ENCODE measurements at places on chromosomes 2 and 18. TPM values are rescaled to one million over a fixed set of nuclear protein-coding genes. Genes with fewer than 3 reads are reported as not detected.

The UGT1A10 gene
- total RNA-seq: not detected

The ANKRD53 gene
- total RNA-seq: 1.8 TPM

The TSPYL6 gene
- not detected for total RNA-seq

The MAP3K20 gene
- 16.6 TPM for total RNA-seq

The ATP6V1B1 gene
- total RNA-seq: 0.51 TPM

The GCG gene
- total RNA-seq: not detected

The FAM237A gene
- total RNA-seq: not detected

The PRSS56 gene
- not detected for total RNA-seq

The SPEG gene
- total RNA-seq: 6.8 TPM

The POTEJ gene
- not detected for total RNA-seq

The GALNT13 gene
- total RNA-seq: 0.33 TPM

The STPG4 gene
- total RNA-seq: 0.98 TPM

The IL36G gene
- not detected for total RNA-seq

The ASXL3 gene
- total RNA-seq: 0.33 TPM

The CCDC138 gene
- 2.3 TPM for total RNA-seq

The ORMDL1 gene
- total RNA-seq: 35.7 TPM

The HTRA2 gene
- 39.9 TPM for total RNA-seq

The SESTD1 gene
- total RNA-seq: 8.8 TPM

The HOXD13 gene
- total RNA-seq: not detected

The UGT1A8 gene
- not detected for total RNA-seq

The SCN7A gene
- total RNA-seq: 0.51 TPM

The HOXD12 gene
- total RNA-seq: not detected

The DES gene
- 30.6 TPM for total RNA-seq

All from mesangial cell (primary cell).